ENCODE measurements at places on chromosomes 11 and 22. TPM values are rescaled to one million over a fixed set of nuclear protein-coding genes. Genes with fewer than 3 reads are reported as not detected.

DNA sequence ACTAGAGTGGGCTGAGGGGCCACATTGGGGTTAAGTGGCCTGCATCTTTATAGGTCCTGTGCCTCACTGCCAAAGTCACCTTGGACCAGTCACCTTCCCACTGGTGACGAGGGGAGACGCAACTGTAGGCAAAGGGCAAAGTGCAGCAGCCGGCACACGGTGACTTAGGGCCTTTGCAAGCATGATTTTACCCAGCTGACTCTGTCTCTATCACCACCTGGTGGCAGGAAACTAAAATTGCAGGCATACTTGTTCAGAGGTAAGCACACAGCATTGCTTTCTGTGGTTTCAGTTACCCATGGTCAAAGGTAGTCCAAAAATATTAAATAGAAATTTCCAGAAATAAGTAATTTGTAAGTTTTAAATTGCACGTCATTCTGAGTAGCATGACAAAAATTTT, 1164.4 kb downstream of the BRD1 start:
- no peak for DNase-seq

DNA sequence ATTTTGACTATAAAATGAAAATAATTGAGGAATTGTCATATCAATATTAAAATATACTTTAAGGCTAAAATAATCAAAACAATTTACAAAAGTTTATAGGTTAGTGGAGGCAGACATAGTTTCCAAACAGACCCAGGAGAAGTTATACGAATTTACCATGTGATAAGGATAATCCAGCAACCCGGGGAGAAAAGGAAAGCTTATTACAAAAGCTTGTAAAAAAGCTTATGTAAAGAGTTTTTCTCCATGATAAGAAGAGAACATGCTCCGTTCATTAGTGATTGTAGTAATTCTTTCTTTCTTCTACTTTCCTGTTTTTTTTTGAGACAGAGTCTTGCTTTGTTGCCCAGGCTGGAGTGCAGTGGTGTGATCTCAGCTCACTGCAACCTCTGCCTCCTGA, 79.0 kb downstream of the ATXN10 start:
- DNase-seq = no peak

GRCh38 chr11:21411597-21411996, 742.2 kb downstream of the NELL1 start:
- no peak for DNase-seq

DNA sequence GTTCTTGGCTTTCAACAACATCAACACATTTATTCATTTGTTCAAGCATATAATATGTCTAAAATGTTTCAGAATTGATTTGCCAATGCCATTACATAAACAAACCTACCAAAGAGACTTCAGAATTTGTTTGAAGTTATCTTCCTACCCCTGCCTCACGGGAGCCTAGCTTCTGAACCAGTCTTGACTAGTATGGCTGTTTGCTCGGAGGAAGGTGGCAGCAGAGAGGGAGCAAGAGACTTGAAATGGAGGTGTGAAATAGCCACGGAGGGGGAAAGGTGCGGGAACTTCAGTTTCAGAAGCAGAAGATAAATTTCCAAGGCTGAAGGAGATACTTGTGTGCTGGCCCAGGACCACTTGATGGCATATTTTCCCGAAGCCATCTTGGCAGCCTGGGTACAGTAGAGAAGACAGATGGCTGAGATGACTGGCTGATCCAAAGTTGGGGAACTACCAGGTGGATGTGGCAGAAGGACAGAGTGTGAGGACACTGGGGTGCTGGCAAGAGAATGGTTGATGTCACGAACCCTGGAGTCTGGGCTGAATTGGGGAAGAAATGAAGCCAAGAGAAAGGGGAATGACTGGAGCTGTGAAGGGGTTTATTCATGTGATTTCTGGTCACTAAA, 14.0 kb upstream of the MTCH2 start:
- DNase-seq = no peak

DNA sequence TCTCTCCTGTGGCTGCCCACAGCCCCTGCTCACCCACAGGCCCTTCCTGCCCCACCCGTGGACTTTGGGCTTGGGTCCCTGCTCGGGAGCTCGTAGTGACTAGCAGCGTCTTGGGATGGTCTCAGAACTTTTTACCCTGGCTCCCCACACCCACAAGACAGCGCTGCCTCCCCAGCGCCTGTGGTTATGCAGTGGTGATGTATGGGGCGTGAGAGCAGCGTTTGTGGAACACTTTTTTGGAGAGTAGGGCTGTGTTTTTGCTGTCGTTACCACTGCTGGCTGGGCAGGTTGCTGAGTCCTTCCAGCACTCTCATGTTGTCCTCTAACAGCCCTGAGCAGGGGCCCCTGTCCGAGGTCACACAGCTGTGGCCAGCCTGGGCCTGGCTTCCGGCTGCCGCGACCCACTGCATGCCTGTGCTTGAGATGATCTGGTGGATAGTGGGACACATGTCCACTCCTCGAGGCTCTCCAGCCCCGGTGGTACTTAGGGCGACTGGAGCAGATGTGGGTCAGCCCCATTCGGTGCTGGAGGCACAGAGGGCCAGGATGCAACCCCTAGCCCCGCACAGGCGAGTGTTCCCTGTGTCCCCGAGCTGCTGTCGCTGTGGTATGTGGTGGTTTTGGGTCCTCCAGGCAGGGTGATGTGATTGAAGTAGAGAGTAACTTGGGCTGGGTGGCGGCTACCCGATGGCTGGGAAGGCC, 7.1 kb upstream of the GRAMD4 start:
- DNase-seq = no peak

Gene INSC
- 0.20 TPM for total RNA-seq
